ENCODE measurements at places on chromosomes 4 and X.

DNA sequence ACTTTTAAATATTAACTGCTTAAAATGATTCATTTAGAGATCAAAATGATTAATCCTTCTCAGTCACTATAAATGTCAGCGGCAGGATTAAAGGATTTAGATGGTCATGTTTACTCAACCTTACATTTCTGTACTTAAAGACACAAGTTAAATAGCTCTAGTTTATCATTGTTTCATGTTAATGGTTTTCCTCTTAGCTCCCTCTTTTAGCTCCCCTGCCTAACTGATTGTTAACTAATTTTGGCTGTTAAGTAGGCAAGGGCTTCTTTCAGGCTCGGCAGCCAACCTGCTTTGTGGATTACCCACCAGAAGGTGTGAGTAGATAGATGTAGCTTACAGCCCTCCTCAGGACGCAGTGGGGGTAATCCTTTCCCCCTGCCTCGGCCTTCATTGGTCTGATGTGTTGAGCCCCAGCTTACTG lies 96.0 kb downstream of the TENM3 start:
- no peak for DNase-seq

DNA sequence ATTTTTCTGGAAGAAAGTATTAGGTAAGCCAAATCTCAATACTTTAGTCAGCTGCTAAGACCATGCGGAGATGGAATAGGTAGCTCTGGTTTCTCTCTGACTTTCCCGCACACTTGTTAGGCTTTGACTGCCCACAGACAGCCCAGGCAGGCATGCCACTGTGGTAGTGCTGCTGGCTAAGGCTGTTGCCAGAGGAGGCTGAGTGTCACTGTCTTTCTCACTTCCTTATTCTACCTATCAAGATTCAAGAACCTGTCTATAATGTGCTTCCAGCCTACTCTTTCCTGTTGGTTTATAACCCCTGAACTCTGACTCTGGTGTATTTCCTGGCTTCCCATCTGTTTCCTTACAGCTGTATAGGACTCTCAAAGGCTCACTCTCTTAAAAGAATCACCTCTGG lies 81.8 kb upstream of the TRPC5 start:
- DNase-seq, result no peak

DNA sequence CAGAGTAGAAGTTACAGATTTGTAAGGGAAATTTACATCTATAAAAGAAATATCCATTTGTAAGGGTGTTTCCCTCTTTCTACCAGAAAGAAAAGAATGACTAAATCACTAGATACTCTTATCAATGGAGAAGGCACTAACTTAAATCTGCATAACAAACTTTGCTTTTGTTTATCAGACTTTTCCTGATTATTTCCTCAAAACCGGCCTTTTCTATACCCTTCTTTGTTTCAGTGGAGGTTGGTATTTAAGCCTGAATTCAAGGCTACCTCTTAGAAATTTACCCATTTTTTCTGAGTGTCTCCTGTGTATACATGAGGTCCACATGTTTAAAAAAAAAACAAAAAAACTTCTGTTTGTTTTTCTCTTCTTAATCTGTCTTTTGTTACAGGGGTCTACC lies 80.4 kb upstream of the GRPR start:
- DNase-seq, result no peak

GRCh38 chr4:121875652-121876051 lies 5.4 kb upstream of the BBS7 start:
- no peak for DNase-seq

DNA sequence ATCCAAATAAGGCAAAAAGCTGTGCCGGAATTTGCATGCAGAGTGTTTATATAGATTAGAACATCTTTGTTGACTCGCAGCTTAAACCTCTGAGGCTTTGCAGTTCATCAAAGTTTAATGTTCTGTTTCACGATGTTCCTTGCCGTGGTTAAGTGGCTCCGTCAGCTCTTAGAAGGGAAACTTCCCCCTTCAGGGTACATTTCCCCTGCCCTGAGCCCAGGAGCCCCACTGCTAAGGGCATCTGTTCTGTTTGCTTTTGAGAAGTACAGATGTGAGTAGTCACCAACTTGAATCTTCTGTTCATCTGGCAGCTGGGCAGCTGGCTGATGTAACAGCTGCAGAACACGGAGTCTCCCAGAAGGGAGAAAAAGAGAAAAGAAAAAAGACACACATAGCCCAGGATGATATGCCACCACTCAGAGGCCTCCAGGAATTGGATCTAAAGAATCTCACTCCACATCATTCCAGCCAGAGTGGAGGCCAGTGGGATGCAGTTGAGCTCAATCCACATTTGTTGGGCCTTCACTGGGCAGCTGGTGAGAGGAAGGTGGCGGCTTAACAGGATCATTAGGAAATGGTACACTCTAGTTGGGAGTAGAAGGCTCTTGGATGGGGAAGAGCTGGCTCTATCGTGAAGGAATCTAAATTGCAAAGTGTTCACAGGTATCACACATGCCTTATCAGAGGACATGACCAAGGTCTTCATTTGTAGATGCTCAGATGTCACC lies 178.7 kb upstream of the RBPJ start:
- DNase-seq, result peak; percentile 23

- no peak for DNase-seq
Measured at GRCh38 chrX:56783450-56783831, 54.4 kb downstream of the NBDY start.

DNA sequence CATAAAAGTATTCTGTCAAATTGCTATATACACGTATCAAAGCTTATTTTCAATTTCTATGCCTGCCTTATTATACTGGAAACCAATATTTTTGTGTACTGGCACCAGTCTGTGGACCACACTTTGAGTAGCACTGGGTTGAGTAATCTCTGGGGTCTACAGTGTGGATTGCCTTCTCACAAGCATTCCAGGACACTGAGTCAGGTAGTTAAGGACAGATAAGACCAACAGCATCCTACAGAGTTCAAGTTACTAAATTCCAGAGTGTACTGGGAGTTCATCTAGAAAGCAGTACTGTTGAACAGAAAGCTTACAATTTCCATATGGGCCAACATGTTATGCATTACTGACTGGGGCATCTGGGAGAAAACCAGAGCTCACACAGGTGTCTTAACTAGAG lies 61.8 kb downstream of the VMA21 start:
- DNase-seq, result peak; percentile 42

GRCh38 chr4:108416831-108417230 lies 203.5 kb upstream of the RPL34 start:
- no peak for DNase-seq

GRCh38 chr4:135238940-135239339 lies 1037.4 kb upstream of the PABPC4L start:
- DNase-seq, result no peak

DNA sequence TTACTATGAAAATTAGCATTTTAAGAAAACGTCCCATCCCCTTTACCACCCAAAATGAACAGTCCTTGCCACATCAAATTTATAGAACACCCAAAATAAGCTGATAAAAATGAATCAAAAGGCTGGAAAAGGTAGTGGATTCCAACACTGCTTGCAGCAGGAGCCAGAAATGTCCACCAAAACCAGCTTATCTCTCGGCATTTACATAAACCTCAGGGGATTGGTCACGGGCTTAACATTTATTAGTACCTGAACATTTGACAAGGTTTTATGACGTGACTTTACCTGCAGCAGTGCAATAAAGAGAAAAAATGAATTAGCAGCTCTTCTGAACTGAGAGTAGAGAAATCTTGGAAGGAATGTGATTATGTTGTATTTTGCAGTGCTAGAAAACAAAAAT lies 31.6 kb downstream of the ATP8A1 start:
- no peak for DNase-seq

DNA sequence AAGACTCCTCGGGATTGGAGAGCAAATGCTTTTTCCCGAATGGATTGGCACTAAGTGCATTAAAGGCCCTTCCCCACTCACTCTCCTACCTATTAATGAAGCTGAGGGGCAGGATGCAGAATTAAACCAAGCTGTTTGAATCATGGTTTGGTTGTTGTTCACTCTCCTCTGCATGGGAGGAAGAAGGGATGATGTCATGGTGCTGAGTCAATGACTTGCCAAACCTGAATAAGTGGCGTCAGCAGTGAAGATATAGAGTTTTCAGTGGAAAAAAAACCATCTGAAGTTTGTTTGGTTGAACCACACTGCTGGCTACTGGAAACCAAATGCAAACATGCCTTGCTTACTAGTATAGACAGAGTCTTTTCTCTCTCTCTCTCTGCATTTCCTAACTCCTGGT lies 19.8 kb upstream of the ZXDA start:
- DNase-seq, result no peak

- DNase-seq, result no peak
Measured at GRCh38 chr4:3862640-3863420, 96.6 kb downstream of the ADRA2C start.

All from non-pigmented ciliary epithelial cell (primary cell).